Kidney epithelial cell (primary cell): ENCODE measurements at places on chromosomes 16 and 17. TPM values are rescaled to one million over a fixed set of nuclear protein-coding genes. Genes with fewer than 3 reads are reported as not detected.

TSNAXIP1 gene
- total RNA-seq = 0.62 and 0.63 TPM in 2 replicates

ADAP2 gene
- 9.7 and 10.0 TPM in 2 replicates for total RNA-seq

KRTAP3-2 gene
- total RNA-seq = not detected in 2 replicates

HOXB6 gene
- total RNA-seq = 29.8 and 30.7 TPM in 2 replicates

GTF3C1 gene
- total RNA-seq = 81.6 and 89.7 TPM in 2 replicates

TEDC2 gene
- 12.0 and 14.2 TPM in 2 replicates for total RNA-seq

TBC1D26 gene
- not detected in 2 replicates for total RNA-seq

DNA sequence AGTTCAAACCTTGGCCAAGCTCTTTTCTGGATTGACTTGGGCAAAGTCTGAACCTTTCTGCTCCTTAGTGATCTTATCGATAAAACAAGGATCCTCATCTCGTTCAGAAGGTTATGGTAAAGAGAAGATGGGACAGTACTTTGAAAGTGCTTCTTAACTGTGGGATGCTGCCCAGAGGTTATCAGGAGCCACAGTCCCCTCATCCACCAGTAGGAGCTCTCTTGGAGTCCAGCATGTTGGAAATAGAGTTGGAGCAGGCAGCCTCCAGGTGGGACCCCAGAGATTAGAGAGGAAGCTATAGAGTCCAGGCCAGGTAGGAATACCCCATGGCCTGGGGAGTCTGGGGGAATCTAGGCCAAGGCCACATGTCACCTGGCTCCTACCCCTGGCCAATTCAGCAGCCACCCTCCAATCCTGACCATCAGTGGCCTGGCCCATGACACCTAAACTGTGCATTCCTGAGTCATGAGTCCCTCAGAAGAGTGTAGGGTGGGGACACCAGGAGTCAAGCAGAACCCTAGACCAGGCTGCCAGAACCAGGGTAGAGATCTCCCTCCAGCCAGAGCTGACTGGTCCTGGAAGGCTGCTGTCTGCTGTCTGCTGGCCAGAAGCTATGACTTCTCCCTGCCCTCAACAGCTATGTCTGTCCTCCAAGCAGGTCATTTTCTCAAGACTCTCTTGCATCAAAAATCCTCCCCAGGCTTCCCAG, 144.3 kb downstream of the AIPL1 start:
- DNase-seq = no peak

GRCh38 chr17:38852771-38853291, 690 bp downstream of the RPL23 start:
- DNase-seq = no peak

- no peak for DNase-seq
These were observed 137.7 kb downstream of the RPTOR start for GRCh38 chr17:80682372-80682771.

DNA sequence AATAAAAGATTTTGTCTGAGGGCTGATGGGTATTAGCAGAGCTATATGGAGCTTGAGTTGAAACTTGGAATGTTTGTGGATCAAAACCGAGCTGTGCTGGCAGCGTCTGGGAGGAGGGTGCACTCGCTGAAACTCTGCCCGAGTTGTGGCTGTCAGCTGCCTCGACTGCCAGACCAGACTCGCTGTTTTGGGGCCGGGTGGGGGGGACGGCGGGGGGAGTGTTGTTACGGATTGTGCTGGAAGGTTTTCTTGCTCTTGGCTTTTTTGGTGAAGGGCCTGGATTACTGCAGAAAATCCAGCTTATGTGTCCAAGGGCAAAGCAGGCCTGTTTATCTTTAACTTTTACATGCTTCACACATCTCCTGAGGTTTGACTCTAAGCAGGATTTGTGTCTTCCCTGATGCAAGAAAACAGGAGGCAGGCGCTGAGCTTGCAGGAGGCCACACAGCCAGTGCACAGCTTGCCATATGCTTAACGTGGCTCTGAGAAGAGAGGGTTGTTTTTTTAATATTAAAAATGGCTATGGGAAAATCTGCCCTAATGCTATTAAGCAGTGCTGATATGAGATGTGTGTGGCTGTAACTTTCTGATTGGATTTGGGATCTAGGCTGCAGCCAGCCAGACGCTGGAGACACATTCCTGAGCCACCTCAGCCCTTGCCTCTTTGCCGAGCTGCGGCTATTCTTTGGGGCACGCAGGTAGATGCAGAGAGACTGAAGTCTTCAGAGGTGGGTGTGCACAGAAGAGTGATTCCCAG, 20.5 kb upstream of the RPTOR start:
- no peak for DNase-seq

DNA sequence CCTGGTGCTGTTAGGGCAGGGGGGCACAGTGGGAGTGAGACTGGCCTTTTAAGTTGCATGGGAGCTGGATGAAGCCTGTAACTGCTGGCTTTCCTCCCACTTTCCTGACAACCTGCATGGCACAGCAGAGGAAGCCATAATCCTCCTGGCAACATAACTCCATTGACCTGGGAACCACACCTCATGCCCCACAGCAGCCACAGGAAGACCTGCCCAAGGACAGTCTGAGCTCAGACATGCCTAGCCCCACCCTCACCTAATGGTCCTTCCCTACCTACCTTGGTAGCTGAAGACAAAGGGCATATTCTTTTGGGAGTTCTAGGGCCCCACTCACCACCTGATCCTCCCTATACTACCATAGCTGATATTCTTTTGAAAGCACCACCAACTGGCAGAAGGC, 482.2 kb upstream of the TOM1L1 start:
- DNase-seq = no peak

DNA sequence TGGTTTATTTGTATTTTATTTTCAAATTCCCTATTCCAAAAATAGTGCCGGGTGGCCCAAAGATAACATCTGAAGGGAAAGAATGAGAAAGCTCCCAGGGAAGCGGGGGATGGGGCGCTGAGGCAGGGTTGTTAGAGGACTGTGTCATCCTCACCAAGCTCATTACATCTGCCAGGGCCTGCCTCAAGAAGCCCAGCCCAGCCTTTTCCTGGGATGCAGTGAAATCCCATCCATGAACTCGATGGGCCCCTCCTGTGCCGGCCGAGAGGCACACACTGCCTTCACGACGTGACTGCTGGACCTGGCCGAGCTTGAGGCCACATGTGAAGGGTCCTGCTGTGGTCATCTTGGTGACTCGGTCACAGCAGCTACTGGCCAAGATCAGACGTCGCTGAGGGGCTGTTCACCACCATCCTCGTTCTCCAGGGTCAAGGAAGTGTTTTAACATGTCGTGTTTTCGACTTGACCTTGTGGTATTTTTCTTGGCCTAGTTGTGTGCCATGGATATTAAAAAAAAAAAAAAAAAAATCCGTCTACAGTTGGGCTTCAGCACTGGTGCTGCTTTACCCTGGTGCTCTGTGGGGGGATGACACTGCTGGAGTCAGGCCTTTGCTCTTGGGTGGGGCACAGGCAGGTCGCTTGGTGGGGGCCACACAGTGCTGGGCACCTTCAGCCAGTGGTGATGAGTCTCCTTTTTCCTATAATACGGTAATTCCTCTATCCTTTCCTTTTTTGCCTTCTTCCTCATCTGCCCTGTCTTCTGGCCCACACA, 4.9 kb downstream of the TIMM22 start:
- DNase-seq = no peak

GRCh38 chr16:27822996-27823395, 240.5 kb downstream of the GSG1L start:
- no peak for DNase-seq

GRCh38 chr17:65556910-65557348, 4.5 kb downstream of the AXIN2 start:
- no peak for DNase-seq

DNA sequence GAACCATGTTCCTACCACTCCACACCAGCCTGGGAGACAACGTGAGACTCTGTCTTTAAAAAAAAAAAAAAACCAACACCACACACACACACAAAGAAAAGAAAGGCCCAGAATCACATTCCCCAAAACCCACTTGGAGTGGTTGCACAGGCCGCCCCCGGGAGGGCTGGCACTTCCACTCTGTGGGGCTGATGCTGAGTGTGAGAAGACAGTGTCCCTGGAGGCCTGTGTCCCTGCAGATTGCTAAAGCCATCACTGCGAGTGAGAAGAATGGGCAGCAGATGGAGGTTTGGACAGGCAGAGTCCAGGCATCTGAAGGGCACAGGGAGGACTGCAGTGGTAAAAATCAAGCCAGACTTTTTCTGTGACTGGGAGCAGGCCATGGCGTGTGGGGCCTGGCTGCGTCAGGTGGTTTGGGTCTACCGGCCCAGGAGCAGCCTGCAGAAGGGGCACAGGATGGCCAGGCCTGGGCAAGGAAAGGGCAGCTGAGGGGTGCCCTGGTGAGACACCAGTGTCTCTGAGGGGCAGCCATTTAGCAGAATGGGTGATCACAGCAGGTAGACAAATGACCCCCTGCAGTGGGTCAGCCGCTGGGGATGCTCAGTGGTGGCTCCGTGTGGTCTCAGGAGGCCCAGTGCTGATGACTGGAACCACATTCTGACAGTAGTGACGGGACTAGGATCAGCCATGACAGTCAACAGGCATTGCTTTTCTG, 13.1 kb downstream of the CTRB2 start:
- no peak for DNase-seq

GRCh38 chr17:19345486-19346350, 16.8 kb downstream of the B9D1 start:
- no peak for DNase-seq

GRCh38 chr16:78768718-78769117, 669.3 kb downstream of the WWOX start:
- DNase-seq = no peak

- DNase-seq = no peak
These were observed 21.3 kb downstream of the CA4 start for GRCh38 chr17:60170835-60171752.

DNA sequence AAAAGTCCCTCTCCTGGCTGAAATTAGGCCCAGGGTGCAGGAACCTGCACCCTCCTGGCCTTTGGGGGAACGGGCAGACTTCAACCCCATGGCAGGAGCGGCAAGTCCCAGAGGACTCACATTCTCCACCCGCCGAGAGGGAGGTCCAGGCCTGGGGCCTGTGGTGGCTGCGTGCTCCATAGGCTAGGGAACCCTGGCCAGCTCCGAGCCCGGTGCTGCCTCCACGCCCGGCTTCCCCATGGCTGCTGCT, 130 bp downstream of the CCDC78 start:
- DNase-seq = no peak

DNA sequence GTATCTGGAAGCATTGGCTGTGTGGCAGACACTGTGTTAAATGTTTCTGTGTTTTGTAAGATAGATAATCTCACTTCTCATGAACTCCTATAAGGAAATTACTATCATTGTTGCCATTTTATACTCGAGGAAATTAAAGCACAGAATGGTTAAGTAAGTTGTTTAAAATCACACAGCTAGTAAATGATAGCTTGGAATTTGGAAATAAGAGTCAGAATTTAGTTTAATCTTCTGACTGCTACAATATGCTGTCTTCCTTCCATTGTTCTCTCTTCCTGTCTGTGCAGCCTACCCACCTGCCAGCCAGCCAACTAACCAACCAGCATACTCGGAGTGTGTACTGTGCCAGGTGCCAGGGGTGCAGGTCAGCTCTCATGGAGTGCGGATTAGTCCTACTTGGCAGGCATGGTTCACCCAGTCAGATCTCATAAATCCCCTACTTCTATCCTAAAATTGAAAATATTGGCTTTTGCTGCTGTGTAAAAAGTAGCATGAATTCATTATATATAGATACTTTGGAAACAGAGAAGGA, 79.9 kb upstream of the LGALS9 start:
- no peak for DNase-seq

DNA sequence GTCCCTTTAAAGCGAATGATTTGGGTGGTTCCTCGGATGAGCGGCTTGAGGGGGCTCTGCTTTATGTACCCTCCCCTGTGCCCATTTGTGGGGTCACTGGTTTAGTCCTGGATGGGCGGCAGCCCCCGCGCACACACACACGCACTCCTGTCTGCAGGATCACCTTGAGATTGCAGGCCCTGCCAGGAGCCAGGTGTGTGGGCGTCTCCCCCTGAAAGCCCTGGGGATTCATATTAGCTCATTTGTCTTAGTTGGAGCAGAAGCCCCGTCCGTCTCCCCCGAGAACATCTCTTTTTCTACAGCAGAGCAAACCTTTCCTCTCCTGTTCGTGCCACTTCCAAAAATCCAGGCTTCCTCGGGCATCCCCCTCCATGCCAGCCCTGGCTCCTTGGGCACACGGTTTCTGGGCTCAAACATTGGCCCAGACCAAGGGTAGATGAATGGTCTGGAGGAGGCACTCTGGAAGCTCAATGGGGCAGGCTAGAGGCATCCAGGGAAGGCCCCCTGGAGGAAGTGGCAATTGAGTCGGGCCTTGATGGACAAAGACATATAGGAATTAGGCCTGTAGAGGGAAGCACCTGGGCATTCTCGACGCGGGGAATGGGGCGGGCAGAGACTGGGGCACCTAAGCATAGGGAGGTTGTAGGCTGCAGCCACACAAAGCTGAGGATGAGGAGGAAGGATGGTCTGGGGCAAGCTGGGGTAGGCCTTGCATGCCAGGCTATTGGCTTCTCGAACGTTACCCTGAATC, 218.5 kb upstream of the GSE1 start:
- DNase-seq = no peak
